Cortex of kidney (tissue), 1 donor: ENCODE measurements at places on chromosomes 7 and 10.

DNA sequence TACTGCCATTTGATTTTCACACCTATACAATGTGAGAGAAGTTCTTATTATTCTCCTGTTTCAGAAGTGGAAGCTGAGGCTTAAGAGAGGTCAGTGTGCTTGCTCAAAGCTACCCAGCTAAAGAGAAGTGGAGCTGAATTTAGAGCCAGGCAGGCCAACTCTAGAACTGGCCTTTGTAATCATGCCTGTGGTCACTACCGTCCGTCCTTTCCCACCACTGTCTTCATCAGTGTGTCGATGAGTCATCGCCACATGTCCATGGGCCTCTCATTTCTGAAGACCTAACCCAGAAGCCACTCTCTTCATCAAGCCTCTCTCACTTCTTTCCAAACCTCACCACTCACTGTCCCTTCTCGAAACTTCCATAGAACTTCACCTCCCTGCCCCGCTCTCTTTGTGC is 237.8 kb downstream of the KIAA1217 start:
- DNase-seq = no peak

GRCh38 chr10:101094121-101094879 is 32.5 kb downstream of the KAZALD1 start:
- DNase-seq = no peak

DNA sequence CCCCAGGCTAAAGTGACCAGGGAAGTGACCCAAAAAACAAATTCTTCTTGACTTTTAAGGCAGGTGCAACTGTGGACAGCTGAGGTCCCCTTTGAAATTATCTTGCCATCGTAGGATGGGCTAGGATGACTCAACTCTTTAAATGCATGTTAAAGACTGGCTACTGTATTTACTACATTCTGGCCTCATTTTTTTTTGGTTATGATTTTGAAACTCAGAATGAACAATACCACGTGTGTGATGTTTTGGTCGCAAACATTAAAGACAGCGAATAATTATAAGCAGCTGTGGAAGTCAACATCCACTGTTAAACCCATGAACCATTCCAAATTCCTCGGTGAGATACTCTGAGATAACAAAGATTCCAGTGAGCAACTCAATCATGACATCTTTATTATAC is 1.2 kb upstream of the SLC13A4 start:
- DNase-seq = no peak

- DNase-seq = no peak
Measured at GRCh38 chr10:91103384-91104192, 116.9 kb upstream of the PCGF5 start.

DNA sequence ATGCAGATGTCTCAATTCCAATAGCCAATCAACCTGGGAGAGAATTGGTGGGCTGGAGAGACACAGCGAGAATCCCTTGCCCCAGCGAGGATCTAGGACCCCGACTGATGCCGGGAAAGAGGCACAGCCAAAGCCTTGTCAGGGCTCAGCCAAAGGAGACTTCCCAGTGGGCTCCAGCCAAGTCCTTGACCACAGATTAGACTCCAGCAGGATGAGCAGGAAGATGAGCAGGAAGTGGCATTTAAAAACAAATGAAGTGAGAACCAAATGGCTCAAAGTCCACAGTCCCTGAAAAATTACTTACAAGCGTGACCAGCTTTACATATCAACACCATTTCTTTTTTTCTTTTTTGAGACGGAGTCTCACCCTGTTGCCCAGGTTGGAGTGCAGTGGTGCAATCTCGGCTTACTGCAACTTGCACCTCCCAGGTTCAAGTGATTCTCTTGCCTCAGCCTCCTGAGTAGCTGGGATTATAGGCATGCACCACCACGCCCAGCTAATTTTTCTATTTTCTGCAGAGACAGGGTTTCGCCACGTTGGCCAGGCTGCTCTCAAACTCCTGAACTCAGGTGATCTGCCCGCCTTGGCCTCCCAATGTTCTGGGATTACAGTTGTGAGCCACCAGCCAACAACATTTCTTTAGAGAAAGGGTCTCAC is 40.2 kb downstream of the CTBP2 start:
- DNase-seq = no peak

GRCh38 chr10:124197371-124198124 is 104.2 kb upstream of the CHST15 start:
- DNase-seq = no peak

DNA sequence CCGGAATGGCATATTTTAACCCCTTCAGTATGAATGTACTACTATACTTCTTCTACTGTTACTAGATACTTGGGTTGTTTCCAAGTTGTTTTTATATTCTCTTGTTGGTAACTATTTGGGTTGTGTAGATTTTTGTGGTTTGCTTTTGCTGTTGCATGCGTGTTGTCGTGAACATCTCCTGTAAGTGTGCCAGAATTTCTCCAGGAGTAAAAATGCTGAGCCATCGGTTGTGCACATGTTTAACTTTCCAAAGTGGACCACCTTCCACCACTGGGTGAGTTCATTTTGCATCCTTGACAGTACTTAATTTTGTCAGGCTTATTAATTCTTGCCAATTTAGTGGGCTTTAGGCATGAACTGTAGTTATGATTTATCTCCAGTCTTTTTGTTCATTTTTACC is 47.9 kb downstream of the CSGALNACT2 start:
- DNase-seq = no peak

GRCh38 chr10:79444199-79445119 is 965 bp downstream of the ZCCHC24 start:
- DNase-seq = no peak

DNA sequence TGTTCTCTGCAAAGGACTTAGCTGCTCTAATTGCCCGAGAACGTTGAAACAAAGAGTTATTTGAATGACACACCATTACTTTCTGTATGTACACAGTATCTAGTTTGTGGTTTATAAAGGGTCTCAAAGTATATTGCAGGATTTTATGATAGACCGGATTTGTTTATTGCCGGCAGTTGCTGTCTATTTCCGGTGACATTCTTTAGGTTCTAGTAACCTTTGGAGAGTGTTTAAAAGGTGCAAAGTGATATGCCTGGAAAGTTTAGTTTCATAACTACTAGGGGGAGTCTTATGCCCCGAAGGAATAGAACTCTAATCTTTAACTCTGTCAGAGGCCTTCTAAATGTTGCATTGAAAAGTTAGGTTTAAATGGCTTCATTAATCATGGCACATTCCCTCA is 63.8 kb downstream of the PAPSS2 start:
- no peak for DNase-seq

GRCh38 chr7:143351060-143351459 is 11.5 kb downstream of the FAM131B start:
- DNase-seq = no peak

DNA sequence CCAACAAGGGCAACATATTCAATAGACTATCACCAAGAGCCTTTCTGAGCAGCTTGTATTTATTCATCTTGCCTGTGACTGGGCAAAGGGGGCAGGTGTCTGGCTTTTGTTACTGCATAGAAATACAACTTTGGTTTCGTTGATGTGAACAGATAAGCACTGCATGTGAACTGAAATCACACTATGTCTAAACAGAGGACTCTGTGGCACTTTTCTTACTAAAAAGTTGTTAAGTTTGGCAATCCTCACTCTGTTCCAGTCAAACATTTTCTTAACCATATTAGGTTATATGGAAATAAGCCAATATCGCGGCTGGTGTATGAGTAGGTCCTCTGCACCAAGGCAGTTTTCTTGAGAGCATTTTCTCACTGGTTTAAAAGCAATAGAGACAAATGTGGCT is 48.5 kb downstream of the CALD1 start:
- no peak for DNase-seq

DNA sequence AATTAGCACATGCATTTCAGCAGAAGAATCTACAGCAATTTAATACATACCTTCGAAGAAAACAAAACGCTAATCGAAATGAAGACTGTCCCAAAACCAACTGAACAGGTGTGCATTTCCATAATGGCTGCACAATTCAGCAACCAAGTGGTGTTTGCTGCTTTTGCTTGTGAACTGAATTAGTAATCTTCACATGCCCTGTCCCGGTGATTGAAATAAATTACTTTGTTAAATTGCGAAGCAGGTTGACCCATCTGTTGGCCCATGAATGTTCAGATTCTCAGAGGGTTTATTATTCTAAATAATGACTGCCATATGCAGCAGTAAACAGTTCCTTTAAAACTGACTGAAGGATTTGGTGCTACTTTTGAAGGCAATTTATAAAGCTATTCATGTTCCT is 445.2 kb upstream of the NFE2L3 start:
- DNase-seq = no peak

DNA sequence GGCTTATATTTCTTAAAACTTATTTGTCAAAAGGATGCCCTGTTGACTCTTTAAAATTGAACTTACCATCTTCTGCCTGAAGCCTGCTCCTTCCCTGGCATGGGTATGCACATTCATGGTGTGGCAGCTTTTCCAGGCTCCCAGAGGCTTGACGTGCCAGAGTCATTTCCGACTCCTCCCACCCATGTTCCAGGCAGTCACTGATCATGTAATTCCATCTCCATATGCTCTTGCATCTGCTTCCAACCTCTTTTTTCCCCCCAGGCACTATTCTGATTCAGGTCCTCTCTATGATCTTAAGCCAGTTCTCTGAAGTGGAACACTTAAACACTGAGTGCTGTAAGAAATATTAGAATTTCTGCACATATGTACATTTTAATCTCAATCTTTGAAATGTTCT is 82.2 kb downstream of the CFAP58 start:
- DNase-seq = no peak

DNA sequence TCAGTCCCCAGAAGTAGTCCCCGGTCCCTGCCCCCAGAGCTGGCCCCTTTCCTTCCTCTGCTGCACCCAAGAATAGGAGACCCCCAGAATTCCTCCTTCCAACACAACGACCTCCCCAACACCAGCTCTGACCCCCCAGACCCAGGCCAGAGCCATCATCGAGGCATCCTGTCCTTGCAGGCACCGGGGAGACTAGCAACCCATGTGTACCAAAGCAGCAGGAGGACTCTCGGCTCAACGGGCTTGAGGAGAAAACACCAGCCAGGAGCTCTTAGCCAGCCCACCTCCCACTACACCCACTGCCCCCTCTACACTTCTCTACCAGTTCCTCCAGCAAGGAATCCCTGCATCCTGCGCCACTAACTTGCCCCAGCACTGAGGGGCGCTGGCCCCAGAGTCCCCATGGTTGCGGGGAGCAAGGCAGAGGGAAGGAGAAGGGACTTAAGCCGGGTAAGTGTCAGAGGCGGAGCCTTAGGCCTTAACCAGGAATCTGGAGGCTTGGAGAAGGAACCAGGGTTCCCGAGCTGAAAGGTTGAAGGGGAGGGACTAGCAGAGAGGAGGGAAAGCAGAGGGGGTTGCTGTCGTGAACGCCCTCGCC is 3.9 kb downstream of the GRID1 start:
- DNase-seq = no peak

DNA sequence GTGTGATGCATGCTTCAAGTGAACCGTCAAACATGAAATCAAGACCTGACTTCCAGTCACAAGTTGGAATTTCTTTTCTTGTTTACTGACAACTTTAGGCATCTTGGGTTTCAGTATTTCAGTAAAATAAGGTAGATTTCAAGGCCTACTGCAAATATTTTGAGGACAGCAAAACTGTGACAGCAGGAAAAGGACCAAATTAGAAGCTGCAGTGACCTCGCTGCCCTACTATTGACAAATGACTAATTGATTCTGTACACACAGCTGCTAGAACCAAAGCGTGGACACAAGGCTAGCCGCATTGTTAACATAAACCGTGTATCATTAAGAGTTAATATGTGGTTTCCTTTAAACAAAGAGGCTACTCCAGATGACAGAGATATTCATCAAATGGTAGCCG is 105.7 kb upstream of the SEC61G start:
- no peak for DNase-seq

DNA sequence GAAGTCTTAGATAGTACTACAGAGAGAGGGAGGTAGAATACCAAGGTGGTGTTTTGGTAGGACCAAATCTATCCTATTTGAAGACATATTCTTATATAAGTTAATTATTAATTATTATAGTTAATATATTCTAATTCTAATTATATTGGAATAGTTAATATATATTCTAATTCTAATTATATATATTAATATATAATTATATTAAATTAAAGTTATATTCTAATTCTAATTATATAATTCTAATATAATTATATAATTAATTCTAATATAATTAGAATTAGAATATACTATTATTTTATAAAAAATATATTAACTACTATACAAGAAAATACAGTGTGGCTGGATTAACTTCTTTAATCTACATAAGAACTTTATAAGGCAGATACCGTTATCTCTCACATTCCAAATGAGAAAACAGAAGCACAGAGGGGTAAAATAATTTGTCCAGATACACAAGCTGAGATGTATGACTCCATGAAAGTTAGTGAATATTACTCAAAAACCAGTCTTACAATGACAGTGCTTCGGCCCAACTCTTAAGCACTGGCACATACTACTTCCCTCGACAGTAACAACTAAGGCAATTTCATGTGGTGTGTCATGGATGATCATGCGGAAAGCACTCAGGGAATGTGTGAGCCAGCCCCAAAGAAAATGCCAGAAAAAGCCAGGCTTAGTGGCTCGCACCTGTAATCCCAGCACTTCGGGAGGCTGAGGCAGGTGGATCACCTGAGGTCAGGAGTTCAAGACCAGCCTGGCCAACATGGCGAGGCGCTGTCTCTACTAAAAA is 42.6 kb downstream of the TYW1B start:
- DNase-seq = no peak

- DNase-seq = no peak
Measured at GRCh38 chr7:97081521-97082300, 35.8 kb upstream of the SDHAF3 start.

DNA sequence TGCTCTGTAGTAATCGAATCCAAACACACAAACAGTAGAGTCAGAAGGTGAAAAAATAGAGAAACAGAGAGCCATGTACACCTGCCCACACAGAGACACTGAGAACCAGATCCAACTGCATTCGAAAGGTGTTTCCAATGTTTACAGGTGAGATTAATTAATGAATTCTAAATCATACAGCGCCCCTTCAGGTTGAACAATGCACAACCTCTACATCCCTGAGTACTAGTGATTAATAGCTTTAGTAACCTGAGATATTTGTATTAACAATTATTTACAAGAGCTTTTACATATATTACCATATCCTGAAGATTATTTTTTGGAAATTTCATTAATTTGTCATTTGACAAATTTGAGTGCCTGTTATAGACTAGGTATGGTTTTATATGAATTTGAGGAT is 7.6 kb upstream of the MRC1 start:
- no peak for DNase-seq

DNA sequence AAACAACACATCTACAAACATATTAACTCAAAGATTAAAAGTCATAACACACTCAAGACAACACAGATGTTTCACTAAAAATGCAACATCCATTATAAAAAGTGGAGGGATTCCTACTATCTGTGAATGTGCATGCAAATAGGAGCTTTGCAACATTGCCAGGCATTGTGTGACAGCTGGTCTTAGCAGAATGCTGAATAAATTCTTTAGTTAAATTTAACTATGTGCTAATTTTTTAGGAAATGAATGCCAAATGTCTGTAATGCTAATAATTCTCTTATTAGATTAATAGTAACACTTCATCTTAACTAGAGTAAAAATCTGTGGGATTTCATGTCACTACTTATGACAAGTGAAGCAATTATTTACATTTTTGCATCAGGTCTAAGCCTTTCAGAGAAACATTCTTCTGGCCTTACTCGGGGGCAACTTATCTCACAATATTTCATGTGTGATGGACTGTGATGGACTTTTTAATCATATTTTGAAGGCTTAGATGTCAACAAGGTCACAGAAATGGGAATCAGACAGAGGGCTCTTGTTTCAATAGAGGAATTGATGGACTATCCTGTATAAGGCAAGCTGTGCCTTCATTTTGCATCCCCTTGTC is 524.6 kb upstream of the KCND2 start:
- no peak for DNase-seq

GRCh38 chr7:117325836-117326235 is 3.0 kb upstream of the WNT2 start:
- DNase-seq = no peak

GRCh38 chr10:12279281-12279680 is 70.1 kb upstream of the CAMK1D start:
- no peak for DNase-seq
